H1 (cell line): ENCODE measurements at places on chromosomes 1 and 21. TPM values are rescaled to one million over a fixed set of nuclear protein-coding genes. Genes with fewer than 3 reads are reported as not detected.
A peak's percentile ranks its signal among the peaks of the same experiment; 100 is the strongest.

The CFHR4 gene
- not detected in 2 replicates for total RNA-seq

The AK2 gene
- 127 and 137 TPM in 2 replicates for total RNA-seq

- H3K36me3 ChIP-seq: no peaks in the 10 kb centered on the region
- H3K4me3 ChIP-seq: peak overlapping the region; percentile 75
- peak overlapping the region; percentile 81 for H3K27ac ChIP-seq
- DNase-seq: peak; percentile 78
- H3K4me1 ChIP-seq: peaks cover 2% of the 10 kb centered on the region
Observed at GRCh38 chr1:89821322-89822108, 683 bp downstream of the LRRC8D start.

DNA sequence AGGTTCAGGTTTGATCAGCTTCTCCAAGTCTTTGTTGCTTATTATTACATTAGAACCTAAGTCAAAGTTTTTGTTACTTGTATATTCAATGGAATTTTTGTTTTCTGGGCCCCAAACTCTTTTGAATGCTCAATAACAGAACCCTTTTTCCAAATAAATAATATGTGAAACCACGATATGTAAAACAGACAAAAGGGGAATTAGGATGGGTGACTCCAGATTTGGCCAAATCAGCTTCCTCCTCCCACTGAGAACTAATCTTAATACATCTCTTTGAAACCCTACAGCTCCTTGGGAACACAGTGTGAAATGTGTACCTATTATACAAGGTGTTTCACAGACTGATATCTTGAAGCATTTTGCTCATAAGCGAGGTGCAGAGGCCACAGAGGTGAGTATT, 67.0 kb upstream of the TNFSF18 start:
- no peak overlapping the region for H3K4me3 ChIP-seq
- no peaks in the 10 kb centered on the region for H3K27me3 ChIP-seq
- DNase-seq: no peak
- H3K36me3 ChIP-seq: no peaks in the 10 kb centered on the region
- no peaks in the 10 kb centered on the region; the same call in 1 of the 2 replicates for H3K4me1 ChIP-seq

DNA sequence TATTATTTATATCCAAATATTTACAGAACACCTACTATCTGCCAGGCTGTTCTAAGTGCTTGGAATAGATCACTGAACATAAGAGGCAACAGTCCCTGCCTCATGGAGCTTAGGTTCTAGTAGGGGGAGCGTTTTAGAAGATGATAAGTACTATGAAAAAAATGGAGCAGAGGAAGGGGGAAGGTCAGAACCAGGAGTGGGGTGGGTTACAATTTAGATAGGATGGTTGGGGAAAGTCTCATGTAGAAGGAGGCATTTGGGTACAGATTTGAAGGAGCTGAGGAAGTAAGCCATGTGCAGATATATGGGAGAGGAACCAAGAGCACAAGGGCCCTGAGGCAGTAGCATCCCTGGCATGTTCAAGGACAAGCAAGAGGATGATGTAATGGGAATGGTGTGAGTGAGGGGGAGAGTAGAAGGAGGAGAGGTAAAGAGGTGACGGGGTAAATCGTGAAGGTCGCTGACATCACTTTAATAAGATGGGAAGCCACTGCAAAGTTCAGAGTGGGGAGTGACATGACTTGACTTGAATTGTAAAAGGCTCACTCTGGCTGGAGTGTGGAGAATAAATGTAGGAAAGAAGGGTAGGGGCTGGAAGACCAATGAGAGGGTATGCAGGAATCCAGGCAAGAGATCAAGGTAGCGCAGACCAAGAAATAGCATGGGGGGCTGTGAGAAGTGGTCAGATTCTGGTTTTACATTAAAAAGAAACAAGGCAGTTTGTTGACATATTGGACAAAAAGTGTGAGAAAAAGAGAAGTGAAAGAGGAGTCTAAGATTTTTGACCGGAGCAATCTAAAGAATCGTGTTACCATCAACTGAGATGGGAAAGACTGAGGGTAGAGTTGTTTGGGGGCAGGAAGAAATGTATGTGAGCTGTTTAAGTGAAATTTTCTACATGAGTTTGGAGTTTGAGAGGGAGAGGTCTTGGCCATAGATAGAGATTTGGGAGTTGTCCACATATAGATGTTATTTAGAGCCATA, 92.6 kb downstream of the LPAR3 start:
- H3K27me3 ChIP-seq: no peaks in the 10 kb centered on the region
- H3K4me3 ChIP-seq: no peak overlapping the region
- DNase-seq: no peak
- no peaks in the 10 kb centered on the region for H3K4me1 ChIP-seq

- no peaks in the 10 kb centered on the region for H3K27me3 ChIP-seq
- no peak overlapping the region for H3K27ac ChIP-seq
- H3K36me3 ChIP-seq: no peaks in the 10 kb centered on the region; the same call in 1 of the 2 replicates
- DNase-seq: no peak
- no peak overlapping the region for H3K4me3 ChIP-seq
Observed at GRCh38 chr1:27292106-27292505, 29.9 kb upstream of the TMEM222 start.

DNA sequence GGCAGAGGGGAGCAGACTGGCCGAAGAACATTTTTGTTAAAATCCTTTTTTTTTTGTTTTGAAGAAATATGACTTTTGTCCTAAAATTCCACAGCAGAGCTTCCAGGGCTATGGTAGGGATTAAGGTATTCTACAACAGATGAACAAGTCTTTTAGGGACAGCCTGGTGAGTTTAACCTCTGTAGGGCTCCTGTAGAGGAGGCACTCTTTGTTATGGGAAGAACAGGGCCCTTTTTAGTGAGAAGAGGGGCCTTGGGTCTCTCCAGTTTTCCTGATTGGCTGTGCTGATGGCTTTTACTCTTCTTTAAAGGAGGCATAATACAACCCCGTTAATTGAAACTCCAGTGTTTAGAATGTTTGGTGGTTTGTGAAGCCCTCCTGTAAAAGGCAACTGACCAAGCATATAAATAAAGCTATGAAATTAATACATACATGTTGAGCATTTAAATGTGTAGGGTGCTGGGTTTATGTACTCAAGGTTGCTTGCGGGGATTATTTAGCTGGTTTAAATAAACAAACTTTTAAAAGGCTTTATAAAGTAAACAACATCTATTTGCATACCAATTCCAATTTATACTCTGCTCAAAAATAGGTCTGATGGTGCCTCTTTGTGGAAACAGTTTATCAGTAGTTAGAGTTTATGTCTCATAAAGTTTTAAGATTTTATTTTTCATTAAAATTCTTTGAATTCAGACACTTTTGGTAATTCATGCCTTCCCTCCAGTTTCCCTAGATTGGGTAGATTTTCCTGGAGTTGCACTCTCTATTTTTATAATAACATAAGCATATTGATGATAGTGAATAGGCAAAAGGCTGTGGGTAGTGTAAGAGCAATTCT, 46.5 kb downstream of the PBX1 start:
- H3K36me3 ChIP-seq: peaks cover 3% of the 10 kb centered on the region; the same call in 1 of the 2 replicates
- no peak overlapping the region for H3K4me3 ChIP-seq
- H3K27ac ChIP-seq: no peak overlapping the region
- H3K4me1 ChIP-seq: peaks cover 51% of the 10 kb centered on the region

DNA sequence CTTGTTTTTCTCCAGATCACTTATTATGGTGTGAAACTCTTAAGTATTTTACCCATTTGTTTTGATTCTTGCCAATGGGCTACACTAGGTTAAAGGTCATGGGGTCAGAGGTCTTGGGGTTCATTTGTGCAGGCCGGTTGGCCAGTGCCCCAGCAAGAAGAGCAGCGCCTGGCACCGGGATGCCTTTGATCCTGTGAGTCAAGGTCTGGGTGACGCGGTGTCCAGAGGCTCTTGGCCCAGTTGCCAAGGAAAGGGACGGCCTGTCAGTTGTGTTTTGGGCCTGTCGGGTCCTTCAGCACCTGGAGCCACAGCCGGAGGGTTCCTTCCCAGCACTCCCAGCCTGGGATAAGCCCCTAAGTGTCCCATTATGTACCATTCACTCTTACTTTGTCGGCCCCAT, 25.1 kb downstream of the RHBG start:
- peaks cover 31% of the 10 kb centered on the region for H3K27me3 ChIP-seq
- H3K4me1 ChIP-seq: peaks cover 16% of the 10 kb centered on the region
- DNase-seq: no peak
- no peak overlapping the region for H3K4me3 ChIP-seq
- H3K36me3 ChIP-seq: no peaks in the 10 kb centered on the region
- no peak overlapping the region for H3K27ac ChIP-seq

DNA sequence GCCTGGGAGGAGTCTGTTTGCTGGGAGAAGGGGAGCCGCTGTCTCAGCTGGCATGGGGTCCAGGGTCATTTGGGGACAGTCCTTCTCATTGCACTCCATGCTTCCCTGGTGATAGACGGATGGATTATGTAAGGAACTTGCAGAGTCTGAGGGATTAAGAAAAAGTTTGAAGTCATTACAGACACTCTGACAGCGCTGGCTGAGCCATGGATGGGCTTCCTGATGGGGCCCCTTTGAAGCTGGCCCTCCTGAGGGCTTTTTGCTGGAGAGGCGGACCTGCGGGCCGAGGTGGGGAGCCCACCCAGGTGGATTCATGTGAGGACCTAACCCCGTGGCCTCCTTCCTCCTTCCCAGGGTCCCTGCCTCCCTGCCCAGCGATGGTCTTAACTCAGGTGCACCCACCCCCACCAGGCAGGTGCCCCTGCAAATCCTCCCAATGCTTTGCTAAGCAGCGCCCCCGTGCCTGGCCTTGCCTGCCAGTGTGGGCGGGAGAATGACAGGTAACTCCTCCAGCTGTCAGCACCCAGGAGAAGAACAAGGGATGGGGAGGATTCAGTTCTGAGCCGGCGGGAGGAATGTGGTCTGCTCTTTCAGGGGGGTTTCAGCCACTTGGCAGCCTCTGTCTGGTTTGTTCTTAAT, 24.2 kb upstream of the C1orf174 start:
- no peak overlapping the region for H3K4me3 ChIP-seq
- H3K4me1 ChIP-seq: no peaks in the 10 kb centered on the region
- no peaks in the 10 kb centered on the region; the same call in 1 of the 2 replicates for H3K36me3 ChIP-seq
- no peak overlapping the region for H3K27ac ChIP-seq
- no peaks in the 10 kb centered on the region for H3K27me3 ChIP-seq
